ENCODE measurements at places on chromosomes 2 and 18.

DNA sequence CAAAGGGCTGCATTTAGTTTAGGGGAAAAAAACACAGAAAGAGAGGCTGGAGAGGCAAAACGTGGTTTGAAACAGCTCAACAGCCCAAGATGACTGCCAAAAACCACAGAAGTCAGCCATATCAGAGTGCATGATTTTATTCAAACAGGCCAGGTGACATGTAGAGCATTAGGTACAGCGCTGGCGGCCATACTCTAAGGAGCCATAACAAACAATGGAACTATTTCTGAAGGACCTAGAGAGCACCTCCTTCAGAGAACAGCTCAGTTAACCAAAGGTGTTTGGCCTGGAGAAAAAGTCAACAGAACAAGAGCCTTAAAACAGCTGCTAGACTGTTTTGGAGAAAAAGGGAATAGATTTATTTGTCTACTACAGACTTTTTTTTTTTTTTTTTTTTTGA lies 2.6 kb downstream of the THADA start:
- DNase-seq: no peak

DNA sequence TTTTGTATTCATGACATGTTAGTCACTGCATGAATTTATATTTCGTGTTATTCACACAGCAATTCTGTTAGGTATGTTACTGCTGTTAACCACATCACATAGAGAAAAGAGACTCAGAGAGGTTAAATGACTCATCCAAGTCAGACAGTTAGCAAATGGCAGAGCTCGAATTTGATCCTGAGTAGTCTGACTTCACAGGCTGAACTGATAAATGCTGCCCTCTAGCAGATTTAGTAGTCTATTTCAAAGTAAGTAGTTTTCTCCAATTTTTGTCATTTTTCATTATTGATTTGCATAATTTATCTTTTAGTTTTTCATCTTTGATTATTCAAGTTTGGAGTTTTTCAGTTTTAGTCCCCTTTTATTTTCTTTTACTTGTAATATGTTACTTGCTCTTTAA lies 58.3 kb downstream of the WDR7 start:
- DNase-seq: peak; percentile 94

DNA sequence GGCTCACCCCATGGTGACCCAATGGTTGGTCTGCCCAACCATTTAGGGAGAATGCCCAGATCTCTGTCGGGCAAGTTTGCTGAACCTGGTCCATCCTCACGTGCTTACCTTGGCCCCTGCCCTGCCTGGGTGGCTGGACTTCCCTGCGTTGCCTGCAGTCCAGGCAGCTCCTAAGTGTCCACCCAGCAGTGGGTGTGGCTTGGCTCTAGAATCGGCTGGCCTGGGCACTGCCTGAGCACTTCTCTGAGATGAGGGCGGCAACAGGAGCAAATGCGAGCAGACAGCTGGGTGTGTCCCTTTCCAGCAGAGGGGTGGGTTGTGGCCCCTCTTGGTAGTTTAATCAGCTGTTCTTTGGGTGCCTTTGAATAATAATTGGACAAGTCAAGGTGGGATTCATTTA lies 11.3 kb downstream of the PCARE start:
- no peak for DNase-seq

GRCh38 chr2:73253901-73254300 lies 19.8 kb downstream of the CCT7 start:
- DNase-seq: no peak

GRCh38 chr18:50569930-50570329 lies 10.0 kb downstream of the MAPK4 start:
- DNase-seq: no peak
